Activated naive CD4-positive, alpha-beta T cell treated with anti-CD3 and anti-CD28 coated beads, Interleukin-2, amount 50 U/mL, for 16 hours (primary cell): ENCODE measurements at places on chromosomes 13 and 19.

- DNase-seq = peak; percentile 78
These were observed 112.2 kb upstream of the MBNL2 start for GRCh38 chr13:97109841-97110492.

GRCh38 chr13:52029569-52029968, 5.1 kb downstream of the UTP14C start:
- no peak for DNase-seq

- no peak for DNase-seq
These were observed 34.4 kb downstream of the DCLK1 start for GRCh38 chr13:36096461-36097416.

- DNase-seq = no peak
These were observed 26.1 kb downstream of the DEDD2 start for GRCh38 chr19:42191330-42191729.

DNA sequence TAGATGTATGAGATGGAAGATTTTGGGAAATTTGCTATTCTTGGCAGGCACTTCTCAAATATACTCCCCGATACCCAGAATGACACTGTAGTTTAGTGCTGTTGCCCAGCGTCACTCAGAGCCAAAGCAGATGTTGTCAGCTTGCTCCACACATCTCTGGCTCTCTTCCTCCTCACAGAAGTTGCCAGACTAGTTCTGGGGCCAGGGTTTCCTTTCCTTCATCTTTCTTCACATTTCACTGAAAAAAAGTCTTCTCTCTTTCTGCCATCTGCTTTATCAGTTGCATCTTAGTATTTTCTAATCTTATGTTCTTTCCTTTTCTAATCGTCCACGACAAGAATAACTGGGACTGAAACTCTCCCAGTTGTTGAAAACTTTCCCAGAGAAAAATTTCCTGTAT, 251.4 kb downstream of the RGCC start:
- DNase-seq = no peak

DNA sequence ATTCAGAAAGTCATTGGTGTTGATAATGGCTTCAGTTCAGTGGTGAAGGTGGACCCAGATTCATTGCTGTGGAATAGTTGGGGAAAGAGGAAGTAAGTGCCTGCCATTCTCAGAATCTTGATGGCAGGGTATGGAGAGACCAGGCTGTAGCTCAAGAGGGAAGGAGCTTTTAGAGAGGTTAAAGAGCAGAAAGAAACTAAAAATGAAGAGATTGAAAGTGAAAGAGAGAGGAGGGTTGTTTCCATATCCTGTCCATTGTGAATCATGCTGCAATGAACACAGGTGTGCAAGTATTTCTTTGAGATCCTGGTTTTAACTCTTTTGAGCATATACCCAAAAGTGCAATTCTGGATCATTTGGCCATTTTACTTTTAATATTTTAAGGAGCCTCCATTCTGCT, 12.5 kb downstream of the GJB6 start:
- DNase-seq = no peak

DNA sequence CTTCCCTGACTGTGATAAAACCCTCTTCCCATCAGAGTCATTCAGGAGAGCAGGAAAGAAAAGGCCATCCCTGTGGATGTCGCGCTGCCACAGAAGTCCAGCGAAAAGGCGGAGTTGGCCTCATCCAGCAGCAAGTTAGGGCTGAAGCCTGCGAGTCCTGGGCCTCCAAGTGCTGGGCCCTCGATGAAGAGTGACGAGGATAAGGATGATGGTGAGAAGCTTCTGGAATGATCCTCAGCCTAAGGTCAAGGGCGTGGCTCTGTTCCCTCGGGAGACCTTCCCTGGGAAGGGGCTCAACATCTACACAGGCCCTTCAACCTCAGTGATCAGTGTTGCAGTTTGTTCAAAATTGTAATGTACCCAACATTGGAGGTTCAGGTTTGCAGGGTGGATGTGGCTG, 22.3 kb downstream of the TEX29 start:
- DNase-seq = no peak

- no peak for DNase-seq
These were observed 24.3 kb downstream of the LAIR2 start for GRCh38 chr19:54526972-54527371.

- DNase-seq = no peak
These were observed 249.1 kb downstream of the GPC5 start for GRCh38 chr13:91647361-91647990.

DNA sequence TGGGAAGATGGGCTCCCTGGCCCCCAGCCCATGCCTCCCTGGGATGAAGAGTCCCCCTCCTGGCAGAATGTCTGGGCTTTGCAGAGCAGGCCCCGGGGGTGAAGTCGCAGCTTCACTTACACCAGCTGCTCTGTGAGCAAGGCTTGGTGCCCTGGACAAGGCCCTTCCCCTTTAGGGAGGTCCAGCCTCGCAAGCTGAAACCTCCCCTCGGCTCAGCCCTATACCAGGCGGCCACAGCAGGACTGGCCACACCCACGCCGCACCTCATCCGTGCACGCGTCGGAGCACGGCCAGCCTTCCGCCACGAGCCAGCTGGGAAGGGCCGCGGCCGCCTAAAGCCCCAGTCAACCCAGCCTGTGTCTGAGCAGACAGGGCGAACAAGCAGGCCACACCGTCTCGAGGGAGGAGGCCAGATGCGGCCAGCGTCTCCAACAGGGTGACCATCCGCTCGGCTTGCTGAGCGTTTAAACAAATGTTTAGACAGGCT, 83.2 kb upstream of the MCF2L start:
- DNase-seq = no peak

DNA sequence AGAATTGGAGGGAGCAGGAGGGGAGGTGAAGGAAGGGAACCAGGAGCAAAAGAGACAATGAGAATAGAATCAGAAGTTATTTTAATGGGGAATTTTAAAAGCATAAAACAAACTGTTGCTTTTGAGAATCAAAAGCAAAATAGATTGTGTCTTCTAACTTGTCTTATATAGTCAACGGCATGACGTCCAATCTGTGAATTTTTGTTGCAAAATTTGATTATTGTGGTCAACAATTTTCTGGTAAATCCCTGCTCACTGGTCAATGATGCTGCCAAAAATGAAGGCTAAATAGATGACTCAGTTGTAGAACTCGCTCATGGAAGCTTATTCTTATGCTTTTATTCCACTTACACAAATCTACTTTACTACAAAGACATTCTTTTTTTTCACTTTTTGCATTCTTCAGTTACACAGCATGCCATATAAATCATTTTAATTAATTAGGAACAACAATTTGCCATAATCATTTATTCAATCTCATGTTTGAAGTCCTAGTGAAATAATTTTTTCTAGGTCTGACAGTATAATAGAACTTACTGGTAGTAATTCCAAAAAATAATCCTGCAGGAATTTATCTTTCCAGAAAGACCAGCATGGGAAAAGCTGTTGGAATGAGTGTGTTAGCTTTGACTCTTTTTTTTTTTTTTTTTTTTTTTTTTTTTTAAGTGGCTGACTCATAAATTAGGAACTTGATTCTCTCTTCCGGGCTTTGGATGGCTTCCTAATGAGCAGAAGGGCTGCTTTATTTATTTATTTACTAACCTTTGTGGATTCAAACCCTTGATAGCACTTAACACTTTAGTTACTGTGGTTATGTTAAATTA, 256.9 kb downstream of the SPRY2 start:
- DNase-seq = no peak

DNA sequence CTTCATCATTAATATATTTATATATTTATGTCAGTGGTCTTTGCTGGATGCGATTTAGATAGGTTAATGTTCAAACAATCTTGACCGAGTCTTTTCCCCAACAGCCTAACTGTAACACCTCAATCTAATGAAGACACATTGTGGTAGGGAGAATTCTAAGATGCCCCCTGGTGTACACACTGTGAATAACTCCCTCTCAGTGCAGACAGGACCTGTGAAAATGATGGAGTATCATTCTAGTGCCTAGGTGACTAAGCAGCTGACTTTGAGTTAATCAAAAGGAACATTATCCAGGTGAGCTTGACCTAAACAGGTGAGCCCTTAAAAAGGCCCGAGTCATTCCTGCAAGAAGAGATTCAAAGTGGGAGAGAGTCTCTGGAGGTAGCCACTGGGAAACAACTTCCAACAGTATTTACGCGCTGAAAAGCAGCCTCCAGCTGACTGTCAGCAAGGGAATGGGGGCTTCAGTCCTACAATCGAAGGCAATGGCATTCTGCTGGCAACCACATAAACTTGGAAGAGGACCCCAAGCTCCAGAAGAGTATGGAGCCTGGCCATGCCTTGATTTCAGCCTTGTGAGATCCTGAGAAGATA, 28.0 kb upstream of the KBTBD7 start:
- peak; percentile 50 for DNase-seq

GRCh38 chr13:54133746-54134145, 1105.1 kb downstream of the OLFM4 start:
- no peak for DNase-seq

DNA sequence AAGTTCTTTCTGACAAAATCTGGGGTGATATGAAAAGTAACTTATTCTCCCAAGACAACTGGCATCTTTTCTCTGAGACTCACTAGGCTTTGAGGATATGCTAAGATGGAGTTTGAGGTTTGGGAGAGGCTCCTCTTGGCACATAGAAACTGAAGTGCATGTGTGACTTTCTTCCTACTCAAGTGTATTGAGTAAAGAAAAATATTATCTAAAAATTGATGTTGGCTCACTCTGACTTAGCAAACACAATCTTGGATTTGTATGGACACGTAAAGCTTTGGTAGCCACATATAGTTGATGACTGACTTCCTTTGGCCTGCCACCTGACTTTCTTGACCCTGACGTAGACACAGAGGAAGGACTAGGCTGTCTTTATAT, 71.1 kb upstream of the KLF12 start:
- DNase-seq = no peak

DNA sequence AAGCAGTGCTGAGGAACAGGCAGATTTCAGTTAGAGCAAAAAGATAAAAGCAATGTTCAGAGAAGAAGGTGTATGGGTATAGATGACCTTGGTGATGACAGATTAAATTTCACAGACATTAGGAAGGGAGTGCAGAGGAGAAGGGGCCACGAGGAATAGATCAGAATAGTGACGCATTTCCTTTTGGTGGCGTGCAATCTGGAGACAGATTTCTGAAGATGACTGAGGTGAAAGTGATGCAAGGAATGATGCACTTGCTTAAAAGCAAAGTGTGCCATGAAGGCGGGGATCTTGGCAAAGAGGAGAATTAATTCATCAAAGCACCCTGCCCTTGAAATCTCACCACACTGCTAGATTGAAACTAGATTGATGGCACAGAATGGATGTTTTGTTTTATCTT, 202.4 kb downstream of the ITGBL1 start:
- no peak for DNase-seq

- no peak for DNase-seq
These were observed 1.5 kb downstream of the STARD13 start for GRCh38 chr13:33284031-33284430.
